ENCODE measurements at places on chromosomes 16 and 17.

DNA sequence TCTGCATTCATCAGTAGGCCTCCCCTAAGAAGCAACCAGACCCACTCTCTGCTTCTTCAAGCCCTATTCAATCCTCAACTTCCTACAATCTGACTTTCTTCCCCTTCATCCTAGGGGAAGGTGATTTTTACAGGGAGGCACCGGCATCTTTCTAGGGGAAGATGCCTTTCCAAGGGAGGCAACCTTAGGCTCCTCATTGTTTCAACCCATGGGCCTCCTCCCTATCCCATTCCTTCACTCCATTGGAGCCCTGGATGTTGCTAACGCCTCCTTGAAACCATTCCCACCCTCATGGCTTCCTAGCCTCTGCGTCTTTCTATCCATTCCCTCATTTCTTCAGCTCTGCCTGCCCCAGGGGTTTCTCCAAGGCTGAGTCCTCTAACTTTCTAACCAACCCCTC lies 2.7 kb upstream of the CUEDC1 start:
- DNase-seq, result peak; percentile 38

DNA sequence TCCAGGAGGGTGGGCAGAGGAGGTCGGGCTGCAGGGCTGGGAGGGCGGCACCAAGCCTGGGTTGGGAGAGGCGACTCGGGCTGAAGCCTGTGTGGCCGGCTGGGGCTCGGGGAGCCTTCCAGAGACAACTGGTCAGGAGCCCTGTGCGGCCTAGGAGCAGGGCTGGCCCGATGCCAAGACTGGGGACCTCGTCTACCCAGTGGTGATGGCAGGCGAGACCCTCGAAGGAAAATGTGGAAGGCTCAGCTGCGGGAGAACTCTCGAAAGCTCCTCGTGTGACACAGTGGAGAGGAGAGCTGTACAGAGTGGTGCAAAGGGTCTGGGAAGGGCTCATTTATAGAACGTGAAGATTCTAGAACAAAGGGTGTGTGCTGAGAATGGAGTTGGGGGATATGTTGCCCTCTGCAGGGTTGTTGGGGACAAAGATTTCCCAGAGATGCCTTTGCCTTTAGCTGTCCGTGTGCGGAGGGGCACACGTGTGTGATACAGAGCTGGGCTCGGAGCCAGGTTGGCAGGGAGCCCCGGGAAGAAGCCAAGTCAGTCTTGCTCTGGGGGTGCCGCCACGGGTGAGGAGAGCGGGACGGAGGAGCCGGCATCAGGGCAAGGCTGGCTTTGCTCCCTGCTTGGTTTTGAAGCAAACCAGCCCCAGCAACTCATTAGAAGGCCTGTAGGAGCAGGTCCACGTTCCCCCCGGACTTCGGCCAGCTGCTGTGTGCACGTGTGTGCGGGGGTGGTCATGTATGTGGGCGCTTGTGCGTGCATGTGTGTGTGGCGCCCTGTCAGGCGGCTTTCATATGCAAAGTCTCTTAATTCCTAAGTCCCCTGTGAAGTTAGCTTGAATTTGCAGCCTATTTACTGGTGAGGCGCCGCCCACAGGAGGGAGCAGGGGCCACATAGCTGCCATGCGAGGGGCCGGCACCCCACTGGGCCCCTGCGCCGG lies 132.4 kb upstream of the CHMP6 start:
- no peak for DNase-seq

DNA sequence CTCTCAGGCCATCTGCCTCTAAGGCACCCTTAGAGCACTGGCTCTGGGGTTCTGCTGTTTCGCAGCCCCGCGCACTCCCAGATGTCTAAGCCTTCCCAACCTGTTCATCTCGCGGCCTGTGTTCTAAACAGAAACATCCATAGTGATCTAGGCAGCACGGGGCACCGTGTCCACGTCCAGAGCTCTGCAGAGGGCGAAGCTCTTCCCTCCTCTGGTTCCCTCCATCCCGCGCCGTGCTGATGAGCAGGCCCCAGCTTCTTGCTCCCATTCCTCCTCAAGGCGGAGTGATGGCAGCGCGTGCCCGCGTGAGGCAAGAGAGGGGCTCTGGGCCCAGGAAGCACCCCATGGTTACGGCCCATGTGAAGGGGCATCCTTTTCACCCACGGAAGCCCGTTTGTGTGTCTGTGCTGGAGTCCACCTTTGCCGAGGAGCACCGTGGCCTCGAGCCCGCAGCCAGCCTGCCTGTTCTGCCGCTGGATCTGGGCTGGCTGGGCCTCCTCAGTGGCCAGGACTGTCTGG lies 3.6 kb downstream of the SPIRE2 start:
- DNase-seq, result no peak

- no peak for DNase-seq
Observed at GRCh38 chr17:76565728-76566612, 19.7 kb downstream of the ST6GALNAC2 start.

- no peak for DNase-seq
Observed at GRCh38 chr16:23842137-23842600, 6.4 kb downstream of the PRKCB start.

Data from islet precursor cell (in vitro differentiated cells).